ENCODE measurements at places on chromosomes 13 and 19.
A peak's percentile ranks its signal among the peaks of the same experiment; 100 is the strongest.

- peak; percentile 23 for DNase-seq
Measured at GRCh38 chr13:89688918-89689317, 1658.6 kb upstream of the MIR17HG start.

DNA sequence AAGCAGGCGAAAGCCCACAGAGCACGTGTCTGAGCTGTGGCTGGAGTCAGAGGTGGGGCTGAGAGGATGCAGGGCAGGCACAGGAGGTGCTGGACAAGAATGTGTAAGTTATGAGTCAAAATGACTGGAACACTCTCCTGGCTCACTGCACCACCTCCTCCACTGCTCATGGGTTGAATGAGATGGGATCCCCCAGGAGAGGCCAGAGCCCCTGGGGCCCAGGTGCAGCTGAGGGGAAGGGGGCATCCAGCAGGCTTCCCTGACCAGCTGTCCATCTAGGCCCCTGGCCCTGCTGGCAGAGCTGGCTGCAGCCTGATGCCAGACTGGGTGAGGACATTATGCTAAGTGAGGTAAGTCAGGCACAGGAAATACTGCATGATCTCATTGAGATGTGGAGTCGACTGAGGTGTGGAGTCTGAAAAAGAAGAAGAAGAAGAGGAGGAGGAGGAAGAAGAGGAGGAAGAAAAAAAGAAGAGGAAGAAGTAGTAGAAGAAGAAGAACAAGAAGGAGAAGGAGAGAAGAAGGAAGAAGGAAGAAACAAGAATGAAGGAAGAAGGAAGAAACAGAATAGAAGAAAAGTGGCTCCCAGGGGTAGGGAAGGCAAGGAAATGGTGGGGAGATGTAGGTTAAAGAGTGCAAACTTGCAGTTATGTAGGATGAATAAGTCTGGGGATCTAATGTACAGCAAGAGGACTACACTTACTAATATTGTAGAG, 747.4 kb downstream of the UQCRFS1 start:
- no peak for DNase-seq

GRCh38 chr13:48624016-48624415, 29.7 kb upstream of the CYSLTR2 start:
- no peak for DNase-seq

DNA sequence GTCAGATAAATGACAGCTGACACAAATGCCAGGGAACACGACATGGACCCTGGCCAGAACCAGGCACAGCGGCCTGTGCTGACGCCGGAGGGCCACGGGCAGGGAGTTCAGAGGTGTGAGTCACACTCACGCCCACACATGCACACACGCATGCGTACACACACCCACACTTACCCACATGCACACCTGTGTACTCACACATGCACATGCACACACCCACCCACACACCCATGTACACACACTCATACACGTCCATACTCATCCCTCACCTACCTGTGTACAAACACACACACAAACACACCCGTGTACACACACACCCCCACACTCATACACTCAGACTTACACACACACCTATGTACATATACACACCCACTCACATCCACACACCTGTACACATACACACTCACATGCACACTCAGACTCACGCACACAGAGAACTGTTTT, 40.4 kb downstream of the MLLT1 start:
- peak; percentile 54 for DNase-seq

DNA sequence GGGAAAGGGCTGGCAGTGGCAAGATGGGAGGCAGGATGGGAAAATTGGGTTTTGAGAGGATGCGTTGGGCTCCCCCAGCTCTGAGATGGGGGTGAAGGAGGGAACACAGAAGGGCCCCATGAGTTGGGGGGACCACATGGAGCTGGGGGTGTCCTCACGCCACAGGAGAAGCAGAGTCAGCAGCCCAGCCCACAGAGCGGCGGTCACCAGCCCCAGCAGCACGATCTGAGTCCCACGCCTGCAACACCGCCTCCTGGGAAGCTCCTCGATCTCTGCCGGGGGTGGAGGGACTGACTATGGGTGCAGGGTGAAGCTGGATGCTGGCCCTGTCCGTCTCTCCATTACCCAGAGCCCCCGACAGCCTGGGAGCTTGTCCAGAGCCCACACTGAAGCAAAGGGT, 3.3 kb downstream of the FCER2 start:
- DNase-seq: no peak

DNA sequence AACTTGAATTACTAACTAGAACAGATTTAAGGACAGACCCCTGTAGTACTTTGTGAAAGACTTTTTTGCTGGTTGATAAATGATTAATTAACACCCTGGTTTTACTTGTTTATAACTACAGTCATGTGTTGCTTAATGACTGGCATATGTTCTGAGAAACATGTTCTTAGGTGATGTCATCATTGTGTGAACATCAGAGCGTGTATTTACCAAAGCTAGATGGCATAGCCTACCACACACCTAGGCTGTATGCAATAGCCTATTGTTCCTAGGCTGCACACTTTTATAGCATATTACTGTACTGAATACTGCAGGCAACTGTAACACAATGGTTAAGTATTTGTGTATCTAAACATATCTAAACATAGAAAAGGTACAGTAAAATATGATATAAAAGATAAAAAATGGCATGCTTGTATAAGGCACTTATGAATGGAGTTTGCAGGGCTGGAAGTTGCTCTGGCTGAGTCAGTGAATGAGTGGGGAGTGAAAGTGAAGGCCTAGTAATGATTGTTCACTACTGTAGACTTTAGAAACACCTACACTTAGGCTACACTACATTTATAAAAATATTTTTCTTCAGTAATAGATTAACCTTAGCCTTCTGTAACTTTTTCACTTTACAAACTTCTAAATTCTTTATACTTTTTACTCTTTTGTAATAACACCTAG, 260.3 kb downstream of the KCNRG start:
- DNase-seq: peak; percentile 5

DNA sequence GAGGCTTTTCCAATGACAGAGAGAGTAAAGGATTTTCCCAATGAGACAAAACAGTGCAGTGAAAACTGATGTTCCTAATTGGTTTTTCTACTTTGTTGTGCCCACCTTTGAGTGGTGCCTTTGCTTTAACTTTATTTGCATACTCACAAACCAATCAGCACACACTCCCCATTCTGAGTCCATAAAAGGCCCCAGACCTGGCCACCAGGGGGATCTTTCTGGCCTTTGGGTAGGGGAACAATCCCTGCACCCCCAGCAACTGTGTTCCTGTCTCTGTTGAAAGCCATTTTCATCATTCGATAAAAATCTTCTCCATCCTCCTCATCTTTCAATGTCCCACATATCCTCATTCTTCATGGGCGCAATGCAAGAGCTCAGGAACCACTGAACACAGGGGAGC, 252.8 kb downstream of the B3GLCT start:
- DNase-seq: no peak

- DNase-seq: no peak
Measured at GRCh38 chr19:35507561-35507960, 5.9 kb downstream of the DMKN start.

- no peak for DNase-seq
Measured at GRCh38 chr13:39365879-39366278, 237.1 kb downstream of the LHFPL6 start.

DNA sequence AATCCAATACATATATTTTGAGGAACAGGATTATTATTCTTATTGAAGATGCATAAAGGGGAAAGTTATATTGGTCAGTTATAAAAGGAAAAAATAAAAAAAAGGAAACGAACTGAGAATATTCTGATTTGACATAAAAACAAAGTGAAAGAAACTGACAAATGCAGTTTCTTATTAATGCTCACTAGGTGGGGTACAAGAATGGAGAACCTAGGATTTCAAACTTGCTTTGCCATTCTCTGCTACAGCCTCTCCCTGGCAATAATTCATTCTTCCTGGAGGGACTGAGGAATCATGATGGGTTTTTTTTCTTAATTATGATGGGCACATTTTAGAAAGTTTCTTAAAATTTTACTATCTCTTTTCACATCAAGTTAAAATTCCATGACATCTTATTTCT, 154.9 kb downstream of the PCDH9 start:
- DNase-seq: peak; percentile 71

DNA sequence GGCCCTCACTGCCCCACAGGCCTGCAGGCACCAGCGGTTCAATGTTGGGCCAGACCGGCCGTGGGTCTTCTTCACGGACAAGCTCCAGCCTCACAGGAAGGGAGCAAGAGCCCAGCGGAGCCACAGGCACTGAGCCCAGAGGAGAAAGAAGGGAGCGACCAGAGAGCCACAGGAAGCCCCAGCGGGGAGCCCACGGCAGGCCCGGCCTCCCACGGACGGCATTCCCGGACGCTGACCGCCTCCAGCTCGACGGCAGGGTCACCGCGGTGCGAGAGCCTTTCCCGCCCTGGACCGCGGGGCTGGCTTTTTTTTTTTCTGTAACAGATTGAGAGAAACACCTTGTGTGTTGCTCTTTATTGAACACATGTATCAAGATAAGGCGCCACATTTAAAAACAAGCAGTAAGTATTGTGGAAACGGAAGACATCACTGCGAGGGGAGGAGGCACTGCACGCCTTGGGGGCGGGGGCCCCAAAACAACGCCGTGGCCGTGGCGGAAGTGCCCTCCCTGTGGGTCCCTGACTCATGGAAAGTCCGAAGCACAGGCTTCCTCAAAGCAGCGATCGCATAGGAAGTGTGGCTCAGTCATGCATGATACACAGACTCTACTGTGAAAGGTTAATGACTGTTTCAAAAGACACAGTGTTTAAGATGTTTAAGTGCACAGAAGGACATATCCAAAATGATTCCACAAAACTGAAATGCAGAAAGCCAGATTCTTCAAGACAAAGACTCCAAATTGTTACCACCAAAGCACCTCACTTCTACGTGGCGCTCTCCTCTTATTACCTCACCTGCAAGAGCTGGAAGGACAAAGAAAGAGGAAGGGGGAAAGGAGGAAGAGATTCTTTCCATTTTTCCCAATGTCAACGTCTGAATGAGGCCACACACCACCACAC, 3.5 kb downstream of the RASA3 start:
- peak; percentile 89 for DNase-seq

DNA sequence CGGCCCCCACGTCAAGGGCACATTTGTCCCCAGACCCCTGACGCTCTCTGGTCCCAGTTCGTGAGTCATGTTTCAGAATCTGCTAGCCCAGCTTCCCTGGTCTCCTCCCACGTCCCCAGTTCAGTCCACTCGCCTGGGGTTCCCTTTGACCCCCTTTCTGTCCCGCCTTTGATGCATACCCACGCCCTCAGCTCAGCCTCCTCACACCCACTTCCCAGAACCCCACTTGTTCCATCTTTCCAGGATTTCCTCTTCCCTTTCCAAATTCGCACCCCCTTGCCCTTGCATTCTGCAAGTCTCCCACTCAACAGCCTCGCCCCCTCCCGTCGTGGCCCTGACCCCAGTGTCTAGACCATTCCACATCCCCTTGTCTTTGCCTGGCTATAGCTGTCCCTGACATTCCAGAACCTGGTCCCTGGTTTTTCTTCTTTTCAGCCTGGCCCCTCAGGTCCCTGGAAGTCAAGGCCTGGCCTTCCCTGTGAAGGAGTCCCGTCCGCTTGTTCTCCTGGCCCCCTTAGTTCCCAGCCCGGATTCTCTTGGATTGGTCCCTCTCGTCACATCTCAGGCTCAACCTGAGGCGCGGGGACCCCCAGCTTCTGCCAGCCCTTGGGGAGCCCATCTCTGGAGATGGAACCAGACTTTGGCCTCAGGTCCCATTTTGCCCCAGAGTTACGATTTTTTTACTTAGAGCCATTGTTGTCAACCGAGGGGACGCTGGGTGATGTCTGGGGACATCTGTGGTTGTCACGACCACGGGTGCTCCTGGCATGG, 1.3 kb downstream of the NCLN start:
- DNase-seq: no peak

GRCh38 chr13:58907347-58907746, 1256.4 kb downstream of the DIAPH3 start:
- DNase-seq: peak; percentile 8

GRCh38 chr19:49689133-49690078, at the start of gene ADM5:
Gene ADM5 (plus strand): TSS chr19:49689594. CDS start chr19:49689838, 244 bp downstream.
- DNase-seq: no peak

GRCh38 chr19:35155441-35155840, 906 bp downstream of the FXYD5 start:
- no peak for DNase-seq

Measured in cardiac fibroblast (primary cell).